ENCODE measurements at places on chromosomes 11 and 22.

- peaks cover 16% of the 10 kb centered on the region for H3K4me1 ChIP-seq
- no peaks in the 10 kb centered on the region for H3K27me3 ChIP-seq
- H3K27ac ChIP-seq: peak overlapping the region; percentile 96
- H3K36me3 ChIP-seq: peaks cover 2% of the 10 kb centered on the region
- peak overlapping the region; percentile 88 for H3K4me3 ChIP-seq
- peak; percentile 57 for DNase-seq
These were observed 439 bp downstream of the YAP1 start for GRCh38 chr11:102110761-102111010.

- no peak overlapping the region for H3K4me3 ChIP-seq
- no peaks in the 10 kb centered on the region for H3K36me3 ChIP-seq
- H3K4me1 ChIP-seq: no peaks in the 10 kb centered on the region
- no peak overlapping the region for H3K27ac ChIP-seq
- no peak for DNase-seq
These were observed 154.1 kb upstream of the SNX19 start for GRCh38 chr11:131070365-131070764.

DNA sequence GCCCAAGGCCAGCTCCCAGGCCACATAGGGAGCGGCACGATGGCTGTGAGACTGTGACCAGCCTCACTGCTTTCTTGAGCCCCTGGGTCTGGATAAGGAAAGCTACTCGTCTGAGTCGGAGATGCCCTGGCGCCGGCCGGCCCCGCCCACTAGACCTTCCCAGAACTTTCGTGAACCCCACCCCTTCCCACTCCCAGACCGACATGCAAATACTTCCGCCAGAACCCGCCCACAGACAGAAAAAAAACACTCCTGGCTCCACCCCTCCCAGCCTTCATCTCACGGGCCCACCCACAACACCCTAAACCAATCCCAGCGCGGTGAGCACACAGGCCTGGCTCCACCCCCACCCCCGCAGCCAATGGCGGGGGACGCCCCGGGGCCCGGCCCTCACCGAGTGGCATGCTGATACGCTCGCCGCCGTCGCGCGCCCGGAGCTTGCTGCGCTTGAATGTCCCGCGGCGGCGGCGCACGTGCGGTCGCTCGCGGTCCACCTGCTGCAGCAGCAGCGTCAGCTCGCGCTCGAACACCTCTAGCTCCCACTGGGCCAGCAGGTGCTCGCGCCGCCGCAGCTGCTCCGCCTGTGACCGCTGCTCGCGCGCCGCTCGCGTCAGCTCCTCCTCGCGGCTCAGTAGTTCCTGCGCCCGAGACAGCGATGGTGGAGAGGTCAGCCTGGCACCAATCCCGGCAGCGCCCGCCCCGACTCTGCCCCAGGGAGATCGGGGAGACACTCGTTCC, 7.0 kb downstream of the MAP3K11 start:
- peaks cover 10% of the 10 kb centered on the region for H3K4me1 ChIP-seq
- H3K27me3 ChIP-seq: no peaks in the 10 kb centered on the region
- DNase-seq: peak; percentile 97
- no peak overlapping the region for H3K4me3 ChIP-seq
- H3K36me3 ChIP-seq: peaks cover 33% of the 10 kb centered on the region
- no peak overlapping the region for H3K27ac ChIP-seq

DNA sequence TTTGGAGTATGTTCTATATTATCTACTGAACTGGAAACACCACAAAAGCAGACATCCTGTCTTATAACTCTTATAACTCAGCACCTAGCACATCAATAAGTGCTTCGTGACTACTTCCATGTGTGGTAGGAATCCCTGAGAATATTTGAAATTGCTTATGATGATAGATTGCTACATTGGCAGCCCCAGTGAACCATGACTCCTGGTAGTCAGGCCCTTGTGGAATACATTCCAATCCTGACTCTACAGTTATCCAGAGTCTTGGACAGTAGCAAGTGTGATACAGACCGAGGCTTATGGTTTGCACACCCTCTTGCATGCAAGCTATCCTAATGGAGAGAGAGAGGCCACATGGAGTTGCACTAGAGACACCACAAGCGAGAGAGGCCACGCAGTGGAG, 59.5 kb upstream of the PHF21A start:
- no peak overlapping the region for H3K4me3 ChIP-seq
- no peak for DNase-seq
- H3K27me3 ChIP-seq: no peaks in the 10 kb centered on the region

DNA sequence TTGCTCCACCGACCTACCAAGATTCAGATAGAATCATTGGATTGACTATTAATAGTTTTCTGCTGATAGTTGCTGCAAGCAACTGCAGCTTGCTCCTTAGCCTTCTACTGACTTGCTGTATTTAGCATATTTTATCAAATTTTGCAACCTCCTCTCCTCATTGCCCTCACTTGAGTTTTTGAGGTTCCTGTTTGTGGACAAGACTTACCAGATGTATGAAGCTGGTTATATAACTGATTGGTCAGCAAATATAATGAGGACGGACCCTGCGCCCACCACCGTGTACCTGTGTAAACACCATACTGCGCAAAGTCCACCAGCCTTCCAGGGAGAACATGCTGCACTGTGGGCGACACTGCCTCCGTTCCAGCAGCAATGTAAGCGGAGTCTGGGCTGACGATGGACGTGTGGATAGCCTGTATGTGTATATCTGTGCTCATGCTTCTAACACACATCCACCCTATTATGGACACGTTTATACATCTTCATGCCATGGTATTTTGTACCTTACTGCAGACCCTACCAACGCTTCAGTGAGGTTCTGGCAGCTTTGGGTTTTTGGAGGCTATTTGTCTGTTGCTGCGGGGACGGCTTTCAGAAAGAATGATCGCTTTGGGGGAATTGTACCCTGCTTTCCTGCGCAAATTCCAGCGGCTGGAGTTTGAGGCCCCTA, 1.5 kb upstream of the USP18 start:
- H3K4me1 ChIP-seq: no peaks in the 10 kb centered on the region
- no peak overlapping the region for H3K27ac ChIP-seq
- peaks cover 3% of the 10 kb centered on the region for H3K27me3 ChIP-seq
- no peak overlapping the region for H3K4me3 ChIP-seq
- no peaks in the 10 kb centered on the region for H3K36me3 ChIP-seq

DNA sequence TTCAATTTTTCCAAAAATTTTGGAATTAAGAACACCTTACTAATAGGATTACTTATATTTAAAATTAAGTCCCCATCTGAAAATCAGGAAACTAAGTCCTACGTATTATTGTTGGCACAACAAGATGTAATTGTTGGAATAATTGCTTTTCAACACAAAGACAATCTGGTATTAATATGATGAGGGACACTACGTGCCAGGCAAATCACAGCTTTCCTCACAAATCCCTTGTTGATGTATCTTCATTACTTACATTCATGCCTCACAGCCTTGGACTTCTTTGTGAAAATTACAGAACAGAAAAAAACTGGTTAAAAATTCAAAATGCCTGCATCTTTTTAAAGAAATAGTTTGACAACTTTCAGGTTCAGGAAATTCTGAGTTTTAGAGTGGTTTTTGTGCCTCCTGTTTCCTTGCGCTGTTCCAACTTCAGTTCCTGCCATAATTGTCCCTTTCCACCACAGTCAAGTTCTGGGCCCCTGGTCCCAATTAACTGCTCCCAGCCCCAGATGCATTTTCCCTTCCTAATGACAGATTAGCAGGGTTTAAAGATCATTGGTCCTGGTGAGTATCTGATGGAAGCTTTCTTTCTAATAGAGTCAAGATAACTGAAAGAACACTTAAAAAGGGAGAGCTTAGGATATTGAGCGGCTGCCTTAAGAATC, 23.3 kb upstream of the CCDC34 start:
- H3K4me1 ChIP-seq: peaks cover 13% of the 10 kb centered on the region
- no peak overlapping the region for H3K27ac ChIP-seq
- no peak for DNase-seq

DNA sequence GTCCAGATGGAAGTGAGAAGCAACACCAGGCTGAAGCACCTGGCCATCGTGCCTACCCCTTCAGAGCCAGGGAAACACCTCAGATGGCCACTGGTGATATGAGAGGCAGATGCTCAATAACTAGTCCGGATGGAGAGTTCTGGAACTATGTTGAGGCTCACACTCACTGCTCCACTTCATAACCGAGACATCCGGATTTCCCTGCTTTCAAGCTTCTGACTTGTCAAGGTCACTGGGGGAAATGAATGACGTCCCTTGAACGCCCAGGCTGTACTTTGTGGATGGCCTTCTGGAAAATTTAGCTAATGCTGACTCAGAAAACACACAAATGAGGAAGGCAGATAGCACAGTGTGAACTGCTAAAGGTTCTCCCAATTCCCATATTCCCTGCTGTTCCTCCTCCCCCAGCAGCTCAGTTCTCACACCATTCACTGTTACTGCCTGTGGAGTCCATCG, at the start of gene LYVE1:
LYVE1 (minus strand) TSS at position 180 of the 456 bp plus-strand sequence; CDS start at position 47, 133 bp downstream.
- H3K27ac ChIP-seq: no peak within 1 kb of the TSS
- no peak for DNase-seq
- H3K4me1 ChIP-seq: peaks cover 7% of the 10 kb centered on the region
- no peaks in the 10 kb centered on the region for H3K36me3 ChIP-seq
- H3K4me3 ChIP-seq: no peak within 1 kb of the TSS

- no peak overlapping the region for H3K27ac ChIP-seq
- no peaks in the 10 kb centered on the region for H3K36me3 ChIP-seq
- peaks cover 36% of the 10 kb centered on the region for H3K27me3 ChIP-seq
- H3K4me1 ChIP-seq: peaks cover 12% of the 10 kb centered on the region
- H3K4me3 ChIP-seq: no peak overlapping the region
These were observed 2.9 kb upstream of the MRGPRG start for GRCh38 chr11:3221408-3222002.

- no peak overlapping the region for H3K27ac ChIP-seq
- H3K4me1 ChIP-seq: peaks cover 45% of the 10 kb centered on the region
- no peaks in the 10 kb centered on the region for H3K27me3 ChIP-seq
- peaks cover 6% of the 10 kb centered on the region for H3K36me3 ChIP-seq
These were observed 97.9 kb upstream of the PITPNB start for GRCh38 chr22:28016781-28017557.

- H3K4me3 ChIP-seq: no peak overlapping the region
- H3K27ac ChIP-seq: no peak overlapping the region
- no peaks in the 10 kb centered on the region for H3K27me3 ChIP-seq
- no peaks in the 10 kb centered on the region for H3K36me3 ChIP-seq
These were observed 85.6 kb upstream of the PARVA start for GRCh38 chr11:12291766-12292165.

DNA sequence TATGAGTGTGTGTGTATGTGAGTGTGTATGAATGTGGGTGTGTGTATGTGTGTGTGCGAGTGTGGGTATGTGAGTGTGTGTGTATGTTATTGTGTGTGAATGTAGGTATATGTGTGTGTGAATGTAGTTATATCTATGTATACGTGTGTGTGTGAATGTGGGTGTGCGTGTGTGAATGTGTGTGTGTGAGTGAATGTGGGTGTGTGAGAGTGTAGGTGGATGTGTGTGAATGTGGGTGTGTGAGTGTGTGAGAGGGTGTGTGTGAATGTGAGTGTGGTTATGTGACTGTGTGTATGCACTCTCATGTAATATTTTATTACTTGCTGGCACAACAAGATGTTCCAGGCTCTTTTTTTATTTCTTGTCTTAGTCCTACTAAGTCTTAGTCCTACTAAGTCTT, 513.4 kb upstream of the B3GAT1 start:
- no peak overlapping the region for H3K4me3 ChIP-seq
- H3K4me1 ChIP-seq: no peaks in the 10 kb centered on the region
- no peak for DNase-seq
- no peak overlapping the region for H3K27ac ChIP-seq
- no peaks in the 10 kb centered on the region for H3K36me3 ChIP-seq

DNA sequence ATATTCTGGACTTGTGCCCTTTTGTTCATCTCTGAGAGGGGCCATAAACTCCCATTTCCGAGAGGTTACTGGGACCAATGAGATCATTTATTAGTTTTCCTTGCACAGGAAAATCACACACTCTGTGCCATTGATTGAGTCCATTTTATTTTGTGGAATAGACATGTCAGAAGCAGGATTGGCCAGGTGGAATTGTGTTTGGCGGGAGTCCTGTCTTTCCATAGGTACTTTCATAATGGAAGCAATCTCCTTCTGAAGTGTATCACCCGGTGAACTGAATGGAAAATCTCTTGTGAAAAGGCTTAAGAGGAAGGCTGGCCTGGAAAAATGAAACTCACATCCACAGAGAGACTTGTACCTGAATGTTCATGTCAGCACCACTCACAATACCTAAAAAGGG, 63.0 kb upstream of the PARVG start:
- H3K36me3 ChIP-seq: no peaks in the 10 kb centered on the region
- no peak for DNase-seq
- no peak overlapping the region for H3K4me3 ChIP-seq
- H3K4me1 ChIP-seq: no peaks in the 10 kb centered on the region
- no peak overlapping the region for H3K27ac ChIP-seq
- no peaks in the 10 kb centered on the region for H3K27me3 ChIP-seq

GRCh38 chr11:41498726-41499125, 39.3 kb upstream of the LRRC4C start:
- no peaks in the 10 kb centered on the region for H3K36me3 ChIP-seq
- H3K27ac ChIP-seq: no peak overlapping the region
- no peaks in the 10 kb centered on the region for H3K27me3 ChIP-seq
- H3K4me3 ChIP-seq: no peak overlapping the region

GRCh38 chr11:97325693-97326092, 935.9 kb downstream of the JRKL start:
- H3K4me1 ChIP-seq: no peaks in the 10 kb centered on the region
- no peak overlapping the region for H3K27ac ChIP-seq
- H3K27me3 ChIP-seq: no peaks in the 10 kb centered on the region
- DNase-seq: no peak

DNA sequence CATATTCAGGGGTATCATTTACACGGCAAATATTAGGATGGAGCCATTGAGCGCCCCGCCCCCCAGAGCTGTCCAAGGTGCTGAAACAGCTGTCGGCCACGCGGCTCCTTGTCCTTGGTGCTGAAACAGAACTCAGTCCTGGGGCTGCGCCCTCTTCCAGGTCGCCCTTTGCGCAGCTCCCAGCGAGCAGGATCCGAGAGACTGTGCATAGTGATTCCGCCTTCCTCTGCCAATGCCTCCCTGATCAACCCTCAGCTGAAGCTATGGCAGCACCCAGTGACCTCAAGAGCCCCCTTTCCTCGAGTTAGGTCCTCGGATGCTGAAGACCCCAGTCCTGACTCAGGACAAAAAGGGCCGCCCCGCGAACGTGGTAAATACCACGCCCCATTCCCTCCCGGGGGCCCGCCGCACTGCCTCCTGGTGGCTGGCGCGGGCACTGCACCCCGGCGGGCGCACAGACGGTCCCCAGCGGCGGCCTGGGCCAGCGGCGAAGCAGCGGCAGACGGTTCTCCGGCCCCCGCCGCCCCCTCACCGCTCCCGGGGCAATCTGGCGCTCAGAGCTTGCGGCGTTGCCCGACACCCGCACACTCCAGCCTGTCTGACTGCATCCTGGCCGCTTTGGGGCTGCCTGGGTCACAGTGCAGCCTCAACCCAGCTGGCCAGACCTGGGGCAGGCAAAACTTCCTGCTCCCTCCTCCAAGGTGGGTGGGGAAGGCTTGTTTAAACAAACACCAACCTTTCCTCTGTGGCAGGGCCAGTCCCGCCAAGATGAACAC, 13.4 kb downstream of the SYT7 start:
- H3K4me3 ChIP-seq: peak overlapping the region; percentile 62
- peaks cover 59% of the 10 kb centered on the region for H3K27me3 ChIP-seq
- peaks cover 2% of the 10 kb centered on the region for H3K4me1 ChIP-seq

GRCh38 chr22:31944700-31945442, 536 bp downstream of the YWHAH start:
- H3K27me3 ChIP-seq: no peaks in the 10 kb centered on the region
- peaks cover 13% of the 10 kb centered on the region for H3K4me1 ChIP-seq
- peak overlapping the region; percentile 96 for H3K4me3 ChIP-seq

All from neuronal stem cell (in vitro differentiated cells).